ENCODE measurements at places on chromosomes 4 and X.

- no peak for DNase-seq
These were observed 219.0 kb downstream of the PALLD start for GRCh38 chr4:168715896-168716295.

- no peak for DNase-seq
These were observed 40.0 kb downstream of the ZFYVE28 start for GRCh38 chr4:2378401-2378800.

DNA sequence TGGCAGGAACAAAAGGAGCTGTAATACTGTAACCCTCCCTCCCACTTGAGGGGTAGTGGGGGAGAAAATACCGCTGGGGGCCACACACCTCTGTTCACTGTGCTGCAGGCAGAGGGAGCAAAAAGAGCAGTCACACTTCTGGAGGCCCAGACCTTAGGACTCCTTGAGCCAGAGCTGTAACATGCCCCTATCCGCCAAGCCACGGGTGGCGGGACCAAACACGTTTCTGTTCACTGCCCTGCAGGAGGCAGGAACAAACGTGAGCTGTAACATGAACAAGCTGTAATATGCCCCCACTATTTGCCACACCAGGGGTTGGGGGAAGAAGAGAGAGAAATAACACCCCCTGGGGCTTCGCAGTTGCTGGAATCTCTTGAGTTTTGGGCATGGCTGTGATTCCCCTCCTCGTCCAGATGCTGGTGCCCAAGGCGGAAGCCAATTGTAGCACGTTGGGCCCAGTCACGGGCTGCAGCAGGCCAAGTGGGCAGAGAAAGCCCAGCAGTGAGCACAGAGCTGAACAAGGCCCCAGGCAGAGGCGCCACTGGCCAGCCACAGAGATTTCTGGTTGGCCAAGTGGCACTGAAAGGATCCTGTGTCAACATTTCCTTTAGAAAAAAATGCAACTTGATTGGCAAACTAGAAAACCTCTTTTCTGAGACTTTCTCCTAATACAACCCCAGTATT is 509.7 kb downstream of the INPP4B start:
- DNase-seq, result no peak

DNA sequence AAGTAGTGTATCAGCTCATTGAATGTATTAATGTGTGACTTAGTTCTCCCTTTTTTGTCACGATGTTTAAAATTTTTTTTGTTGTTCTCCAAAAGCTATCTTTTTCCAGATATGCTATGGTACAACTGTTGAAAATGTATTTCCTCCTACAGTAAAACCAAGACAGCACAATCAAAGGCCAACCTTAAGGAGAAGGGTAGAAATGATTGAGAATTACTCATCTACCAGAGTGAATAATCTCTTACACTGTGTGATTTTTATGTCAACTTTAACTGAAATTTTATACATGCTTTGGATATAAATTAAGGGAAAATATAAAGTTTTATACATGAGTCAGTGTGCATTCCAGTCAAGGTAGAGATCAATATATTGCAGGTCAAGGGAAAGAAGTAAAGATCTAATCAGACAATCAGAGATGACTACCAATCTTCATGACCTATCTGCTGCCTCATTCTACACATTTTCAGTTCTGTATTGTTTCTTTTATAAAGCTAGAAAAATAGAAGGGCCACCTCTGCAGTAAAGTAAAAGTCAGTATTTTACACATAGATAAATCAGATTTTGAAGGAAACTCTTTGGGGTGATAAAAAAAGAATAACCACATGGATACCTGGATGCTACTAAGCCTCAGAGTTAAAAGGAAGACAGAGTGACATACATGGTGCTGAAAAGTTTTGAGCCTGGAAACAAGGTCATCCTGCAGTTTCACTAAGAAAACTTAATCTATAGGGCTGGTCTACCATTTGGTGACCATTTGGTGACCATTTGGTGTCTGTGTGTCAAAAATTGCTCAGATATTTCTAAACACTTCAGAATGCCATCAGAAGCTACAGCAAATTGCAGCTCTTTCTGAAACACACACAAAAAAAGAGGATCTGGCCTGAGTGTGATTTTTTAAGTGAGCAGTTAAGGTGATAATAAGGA is 1.6 kb downstream of the FAM13A start:
- peak; percentile 54 for DNase-seq

GRCh38 chr4:48051078-48051477 is 34.5 kb downstream of the NIPAL1 start:
- DNase-seq, result no peak

DNA sequence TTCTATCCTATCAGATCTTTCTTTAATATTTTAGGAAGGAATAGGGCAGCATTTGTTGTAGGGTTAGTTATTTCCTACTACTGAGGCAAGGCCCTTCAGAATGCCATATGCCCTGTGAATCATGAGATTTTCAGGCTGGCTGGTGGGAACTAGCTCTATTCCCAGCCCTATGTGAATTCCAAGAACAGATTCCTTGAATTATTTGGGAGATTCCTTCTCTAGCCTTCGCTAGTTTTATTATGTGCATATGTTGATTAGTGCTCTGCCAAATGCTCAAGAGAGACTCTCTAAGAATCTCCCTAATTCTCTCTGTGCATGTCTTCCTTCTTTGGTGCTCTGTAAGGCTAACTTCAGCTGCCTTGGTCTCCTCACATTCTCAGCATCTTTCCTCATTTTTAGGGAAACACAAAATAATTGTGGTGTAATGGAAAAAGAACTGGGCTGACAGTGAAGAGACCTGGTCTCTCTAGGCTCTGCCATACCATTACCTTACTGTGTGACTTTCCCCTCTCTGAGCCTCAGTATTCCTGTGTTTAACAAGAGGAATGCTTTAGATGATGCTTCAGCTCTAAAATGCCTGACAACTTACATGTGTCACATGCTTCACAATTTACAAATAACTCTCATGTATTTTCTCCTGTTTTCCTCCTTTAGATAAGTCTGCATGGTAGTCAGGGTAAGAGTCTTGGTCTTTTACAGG is 79.7 kb downstream of the VMA21 start:
- DNase-seq, result no peak

DNA sequence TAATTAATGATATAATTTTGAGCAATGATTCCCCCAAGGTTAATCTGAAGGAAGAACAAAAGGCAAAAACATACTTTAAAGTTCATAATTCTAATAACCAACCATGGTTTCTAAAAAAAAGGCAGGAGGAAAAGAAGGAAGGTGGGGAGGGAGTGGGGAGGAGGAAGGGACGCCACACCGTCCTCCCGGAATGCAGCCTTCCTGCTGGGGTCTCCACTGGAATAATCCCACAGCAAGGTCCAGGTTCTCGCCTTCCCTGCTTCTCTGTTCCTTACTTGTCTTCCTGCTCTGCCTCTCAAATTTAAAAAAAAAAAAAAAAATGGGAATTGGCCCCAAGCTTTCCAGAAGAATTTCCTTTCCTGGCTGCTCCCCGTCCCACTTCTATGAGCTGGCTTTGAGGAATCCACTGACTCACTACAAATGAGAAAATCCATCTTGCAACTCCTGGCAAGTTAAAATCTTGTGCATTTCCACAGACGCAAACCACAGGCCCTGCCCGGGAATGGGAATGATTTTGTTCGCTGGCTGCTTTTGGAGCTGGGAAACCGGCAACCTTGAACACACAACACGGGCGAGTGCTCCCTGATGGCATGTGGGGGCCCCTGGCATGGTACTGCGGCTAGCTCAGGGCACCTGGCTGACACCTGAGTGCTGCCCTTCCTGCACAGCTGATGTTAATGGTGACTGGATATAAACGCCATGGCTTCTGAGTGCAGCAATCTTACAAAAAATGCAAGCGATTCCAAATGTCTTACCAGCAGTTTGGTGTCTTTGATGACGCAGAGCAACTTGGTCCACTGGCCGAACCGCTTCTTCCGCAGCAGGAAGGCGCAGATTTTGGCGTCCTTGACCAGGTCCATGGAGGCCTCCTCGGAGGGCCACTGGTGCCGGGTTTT is 97.0 kb downstream of the AFAP1 start:
- no peak for DNase-seq

- peak; percentile 21 for DNase-seq
These were observed 41.5 kb upstream of the CYP4V2 start for GRCh38 chr4:186149872-186150271.

GRCh38 chr4:85498068-85498733 is 23.3 kb downstream of the ARHGAP24 start:
- DNase-seq, result no peak

DNA sequence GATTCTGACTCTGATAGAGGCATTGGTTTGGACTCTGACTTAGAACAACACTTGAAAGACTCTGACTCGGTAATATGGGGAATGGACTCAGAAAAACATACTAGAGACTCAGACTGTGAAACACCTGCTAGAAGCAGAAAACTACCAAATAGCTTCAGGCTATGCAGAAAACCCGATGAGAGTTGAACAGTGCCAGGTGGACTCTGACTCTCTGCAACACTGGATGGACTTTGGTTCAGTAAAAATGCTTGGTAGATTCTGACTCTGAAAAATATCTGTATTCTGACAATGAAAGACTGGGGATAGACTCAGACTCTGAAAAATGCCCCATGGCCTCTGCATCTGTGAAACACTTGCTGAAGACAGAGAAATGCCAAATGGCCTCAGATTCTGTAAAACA is 215.1 kb upstream of the HDX start:
- DNase-seq, result no peak

DNA sequence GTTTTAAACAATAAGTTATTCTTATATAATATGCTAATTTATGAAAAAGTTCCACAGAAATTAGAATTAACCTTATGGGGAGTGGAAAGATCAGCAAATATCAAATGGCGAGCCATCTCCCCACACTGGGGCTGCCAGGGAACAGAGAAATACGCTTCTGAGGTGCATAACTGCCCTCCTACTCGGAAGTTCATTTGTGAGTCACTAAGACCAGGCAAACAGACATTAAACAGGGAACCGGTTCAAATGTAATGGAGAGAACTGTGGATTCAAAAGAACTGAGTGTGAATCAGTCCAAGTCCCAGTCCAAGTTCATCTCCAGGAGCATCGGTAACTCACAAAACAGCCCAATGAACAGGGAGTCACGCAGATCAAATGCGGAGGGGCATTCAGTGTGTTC is 11.4 kb upstream of the S100G start:
- DNase-seq, result no peak

DNA sequence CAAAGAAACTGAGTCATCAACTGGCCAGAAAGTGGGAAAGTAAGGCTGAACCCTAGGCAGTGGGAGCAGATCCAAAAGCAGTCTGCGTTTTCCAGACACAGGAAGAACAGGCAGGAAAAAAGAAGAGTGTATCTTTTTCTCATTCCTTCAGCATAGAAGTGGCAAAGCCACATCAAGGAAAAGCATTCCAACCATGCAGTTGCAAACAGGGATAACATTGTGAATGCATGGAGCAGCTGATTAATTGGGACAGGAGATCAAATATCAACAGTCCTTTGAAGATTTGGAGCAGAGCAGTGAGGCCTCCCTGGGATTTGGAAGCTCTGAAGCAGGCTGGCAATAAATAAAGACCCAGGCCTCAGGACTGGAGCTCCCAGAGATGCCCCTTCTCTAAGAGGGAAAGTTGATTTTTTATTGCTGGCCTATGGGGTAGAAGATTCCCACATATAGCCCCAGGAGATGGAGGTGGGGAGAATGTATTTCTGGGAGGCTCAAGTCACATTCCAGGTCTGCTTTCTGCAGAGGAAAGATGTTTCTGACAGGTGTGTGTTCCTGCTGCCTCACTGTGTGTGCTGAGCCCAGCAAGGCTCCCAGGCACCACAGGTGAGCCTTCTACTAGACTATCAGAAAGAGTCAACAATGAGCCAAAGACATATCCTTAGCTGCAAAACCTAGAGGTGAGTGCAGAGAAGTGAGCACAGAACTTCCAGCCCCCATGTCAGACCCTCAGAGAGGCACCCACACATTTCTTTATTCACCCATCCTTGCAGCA is 222.5 kb downstream of the RAB28 start:
- no peak for DNase-seq

DNA sequence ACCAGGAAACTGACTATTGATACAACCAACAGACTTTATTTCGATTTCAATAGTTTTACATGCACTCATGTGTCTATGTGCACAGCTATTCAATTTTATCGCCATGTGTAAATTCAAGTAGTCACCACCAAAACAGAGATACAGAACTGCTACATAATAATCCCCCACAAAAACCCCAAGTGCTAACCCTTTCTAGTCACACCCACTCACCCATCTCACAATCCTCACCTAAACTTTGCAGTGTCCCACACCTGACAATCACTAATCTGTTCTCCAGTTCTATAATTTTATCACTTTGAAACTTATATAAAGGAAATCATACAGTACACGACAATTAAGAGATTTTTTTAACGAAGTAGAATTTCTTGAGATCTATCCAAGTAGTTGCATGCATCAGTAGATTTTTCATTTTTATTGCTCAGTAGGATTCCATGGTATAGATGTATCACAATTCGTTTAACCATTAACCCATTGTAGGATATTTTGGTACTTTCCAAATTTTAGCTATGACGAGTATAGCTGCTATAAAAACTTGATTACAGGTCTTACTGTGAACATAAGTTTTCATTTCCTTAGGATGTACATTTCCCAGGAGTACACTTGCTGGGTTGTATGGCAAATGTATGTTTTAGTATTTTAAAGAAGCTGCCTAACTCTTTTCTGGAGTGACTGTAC is 85.9 kb downstream of the CASK start:
- DNase-seq, result no peak

GRCh38 chr4:164768516-164768915 is 14.6 kb downstream of the SMIM31 start:
- no peak for DNase-seq

DNA sequence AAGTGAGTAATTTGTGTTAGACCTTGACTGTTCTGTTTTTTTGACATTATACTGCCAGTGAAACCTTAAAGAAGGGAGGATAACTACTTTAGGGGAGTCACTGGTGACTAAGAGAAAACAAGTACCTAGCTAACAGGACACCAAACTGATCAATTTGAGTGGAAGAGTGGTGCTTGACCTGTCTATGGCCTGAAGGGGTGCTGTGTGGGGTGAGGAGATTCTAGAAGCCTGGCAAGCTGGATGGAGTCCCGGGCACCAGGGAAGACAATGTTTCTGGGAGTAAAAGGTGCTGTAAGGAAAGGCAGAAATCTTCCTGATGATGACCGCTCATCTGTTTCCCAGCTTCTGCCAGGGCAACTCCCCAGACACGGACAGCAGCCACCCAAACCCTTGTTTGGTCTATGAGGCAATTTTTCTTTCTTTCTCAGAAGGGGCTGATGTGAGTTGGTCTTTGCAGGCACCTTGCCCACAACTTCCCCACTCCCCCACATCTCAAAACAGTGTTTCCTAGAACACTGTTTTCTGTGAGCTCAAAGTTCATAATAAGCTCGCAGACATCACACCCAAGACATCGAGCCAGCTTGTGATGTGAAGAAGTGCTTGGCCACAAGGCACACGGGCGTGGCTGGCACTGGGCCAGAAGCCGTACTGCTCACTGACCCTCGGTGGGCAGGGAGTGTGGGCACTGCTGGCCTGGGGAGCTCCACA is 4.6 kb downstream of the TXK start:
- DNase-seq, result no peak
